ENCODE measurements at places on chromosomes 12 and 14.
A peak's percentile ranks its signal among the peaks of the same experiment; 100 is the strongest.

- no peak for DNase-seq
These were observed 12.5 kb downstream of the PCNX1 start for GRCh38 chr14:70919774-70920173.

DNA sequence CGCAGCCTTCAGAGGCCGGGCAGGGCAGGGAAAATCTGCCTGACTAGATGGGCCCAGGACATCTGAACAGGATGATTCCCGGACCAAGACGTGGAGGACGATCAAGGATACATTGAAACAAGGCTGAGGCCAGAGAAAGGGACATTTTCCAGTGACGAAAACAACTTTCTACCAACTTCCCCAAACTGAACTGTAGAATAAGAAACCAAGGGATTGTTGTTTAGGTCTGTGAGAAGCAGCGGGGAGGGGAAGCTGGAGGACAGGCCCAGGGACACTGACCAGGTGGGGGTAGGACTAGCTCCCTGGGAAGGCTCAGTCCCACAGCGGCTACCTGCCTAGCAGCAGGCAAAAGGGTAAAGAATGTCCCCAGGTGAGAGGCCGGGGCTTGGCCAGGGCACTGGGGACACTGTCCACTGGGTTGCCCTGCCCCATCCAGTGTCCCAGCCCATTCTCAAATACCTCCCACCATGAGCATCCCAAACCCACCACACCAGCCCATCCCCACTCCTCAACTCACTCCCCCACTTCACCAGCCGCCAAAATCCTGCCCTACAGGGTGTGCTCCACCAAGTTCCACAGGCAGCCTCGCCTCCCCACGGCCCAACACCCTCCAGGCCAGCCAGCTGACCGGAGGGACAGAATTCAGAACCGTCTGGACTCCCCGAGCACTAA is 995 bp downstream of the TNFRSF1A start:
- DNase-seq: no peak

DNA sequence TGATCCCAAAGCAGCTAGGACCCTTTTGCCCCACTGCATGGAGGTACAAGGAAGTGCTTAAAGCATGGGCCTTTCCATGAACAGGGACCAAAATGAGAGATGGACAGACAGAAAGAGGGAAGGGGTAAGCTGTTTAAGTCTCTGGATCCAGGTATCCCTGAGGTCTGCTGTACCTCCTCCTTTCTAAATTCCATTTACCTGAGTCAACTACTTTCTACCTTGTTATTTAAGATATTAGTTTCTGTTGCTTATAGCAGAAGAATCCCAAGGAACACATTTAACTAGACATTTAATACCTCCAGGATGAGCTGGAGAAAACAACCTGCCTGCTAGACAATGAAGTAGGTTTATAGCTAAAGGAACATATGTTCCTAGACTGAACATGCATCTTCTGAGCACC is 157.6 kb upstream of the TMCC3 start:
- no peak for DNase-seq

DNA sequence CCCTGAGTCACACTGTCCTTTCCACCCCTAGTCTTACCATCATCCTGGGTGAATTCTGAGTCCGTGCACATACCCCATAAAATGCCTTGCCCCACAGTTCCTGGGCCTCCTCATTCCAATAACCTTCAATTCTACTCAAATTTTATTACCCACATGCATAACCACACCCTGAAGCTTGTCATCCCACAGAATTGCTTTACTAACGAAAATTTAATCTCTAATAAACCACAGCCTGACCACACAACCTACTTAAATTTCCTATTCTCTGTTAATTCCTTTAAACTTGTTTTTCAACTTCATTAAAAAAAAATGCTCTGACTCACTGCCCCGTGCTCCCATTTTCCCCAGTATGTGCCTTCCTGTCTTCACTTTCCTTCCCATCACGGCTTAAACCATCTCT is 205.9 kb downstream of the PHLDA1 start:
- DNase-seq: no peak

DNA sequence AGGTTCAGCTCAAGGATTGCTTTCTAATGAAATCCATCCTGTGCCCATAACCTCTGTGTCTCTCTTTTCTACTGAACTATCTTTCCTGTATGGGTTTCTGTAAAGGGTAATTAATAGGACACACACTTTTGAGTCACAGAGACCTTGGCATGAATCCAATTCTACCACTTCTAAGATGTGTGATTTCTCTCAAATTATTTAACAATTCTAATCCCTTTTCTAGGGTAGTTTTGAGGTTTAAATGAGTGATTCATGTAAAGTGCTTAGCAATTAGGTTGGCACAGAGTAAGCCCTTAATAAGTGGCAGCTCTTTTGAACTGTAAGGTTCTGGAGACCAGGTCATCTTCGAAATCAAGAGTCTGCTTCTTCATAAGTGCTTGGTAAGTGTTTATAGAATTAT is 202.7 kb downstream of the RASSF9 start:
- DNase-seq: no peak

- no peak for DNase-seq
These were observed 68.6 kb downstream of the NUAK1 start for GRCh38 chr12:106070147-106070546.

DNA sequence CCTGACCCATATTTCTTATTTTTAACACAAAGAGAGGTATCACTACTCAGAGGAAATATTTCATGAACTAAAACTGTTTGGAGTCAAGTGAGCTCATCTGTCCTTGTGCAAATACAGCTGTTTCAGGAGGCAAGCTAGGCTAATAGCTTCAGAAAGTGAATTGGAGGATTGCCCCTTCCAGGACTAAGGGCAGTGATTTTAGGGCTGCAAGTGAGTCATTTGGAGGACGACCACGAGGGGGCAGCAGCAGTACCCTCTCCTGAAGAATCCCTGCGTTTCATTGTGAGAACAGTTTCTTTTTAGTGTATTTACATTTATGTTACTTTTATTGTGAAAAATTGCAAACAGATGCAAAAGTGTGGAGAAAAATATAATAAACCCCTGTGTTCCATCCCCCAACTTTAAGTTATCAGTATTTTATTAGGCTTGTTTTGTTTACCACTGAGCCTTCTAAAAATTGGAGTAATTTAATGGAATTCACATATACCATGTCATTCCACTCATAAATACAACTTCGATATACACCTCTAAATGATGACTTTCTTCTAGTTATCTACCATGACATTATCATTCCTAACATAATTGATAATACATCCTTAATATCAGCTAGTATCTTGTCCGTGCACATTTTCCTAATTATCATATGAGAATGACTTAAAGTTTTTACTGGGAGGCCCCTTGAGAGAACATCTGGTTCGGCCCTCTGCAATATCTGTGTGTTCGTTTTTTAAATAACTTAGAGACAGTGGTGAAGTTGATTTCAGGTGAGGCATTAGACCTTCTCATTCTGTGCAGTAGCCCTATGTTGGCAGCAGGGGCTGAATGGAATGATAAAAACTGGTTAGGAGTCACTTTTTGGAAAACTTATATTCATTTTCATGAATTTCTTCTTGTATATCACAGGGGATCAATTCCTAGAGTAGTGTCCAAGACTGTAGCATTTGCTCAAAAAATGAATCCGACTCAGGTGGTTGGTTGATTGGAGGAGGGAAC is 13.7 kb downstream of the FOXJ2 start:
- DNase-seq: peak; percentile 59

DNA sequence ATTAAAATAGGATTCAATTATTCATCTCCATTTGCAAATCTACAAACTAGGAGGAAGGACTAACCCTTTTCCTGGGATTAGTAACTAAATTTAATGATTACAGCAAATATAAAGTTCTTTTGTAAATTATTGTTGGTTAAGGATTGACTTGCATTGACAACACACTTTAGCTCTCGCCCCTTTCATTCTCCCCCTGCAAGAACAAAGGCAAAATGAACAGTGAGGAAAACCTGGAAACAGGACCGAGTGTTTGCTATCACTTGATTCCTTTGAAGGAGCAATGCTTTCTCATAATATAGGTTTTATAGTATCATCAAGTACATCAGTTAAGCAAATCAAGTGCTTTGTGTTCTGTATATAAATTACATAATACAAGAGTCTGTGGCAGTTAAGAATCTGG is 7.4 kb upstream of the COX16 start:
- no peak for DNase-seq

DNA sequence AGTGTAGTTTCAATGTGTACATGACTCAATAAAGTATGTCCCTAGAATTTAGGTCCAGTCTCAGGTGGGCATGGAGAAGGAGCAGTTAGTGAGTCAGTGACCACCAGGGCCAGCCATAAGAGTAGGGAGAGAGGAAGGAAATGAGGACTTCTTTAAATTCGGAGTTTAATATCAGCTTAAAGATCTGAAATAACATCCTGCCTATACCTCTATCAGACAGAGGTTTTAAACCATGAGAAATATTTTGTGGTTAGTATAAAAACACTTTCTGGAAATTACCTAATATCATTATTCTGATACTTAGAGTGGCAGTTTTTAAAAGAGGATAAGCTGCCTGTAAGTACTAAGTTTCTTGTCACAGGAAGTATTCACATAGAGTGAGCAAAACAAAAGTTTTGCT is 61.7 kb upstream of the ST8SIA1 start:
- DNase-seq: no peak

DNA sequence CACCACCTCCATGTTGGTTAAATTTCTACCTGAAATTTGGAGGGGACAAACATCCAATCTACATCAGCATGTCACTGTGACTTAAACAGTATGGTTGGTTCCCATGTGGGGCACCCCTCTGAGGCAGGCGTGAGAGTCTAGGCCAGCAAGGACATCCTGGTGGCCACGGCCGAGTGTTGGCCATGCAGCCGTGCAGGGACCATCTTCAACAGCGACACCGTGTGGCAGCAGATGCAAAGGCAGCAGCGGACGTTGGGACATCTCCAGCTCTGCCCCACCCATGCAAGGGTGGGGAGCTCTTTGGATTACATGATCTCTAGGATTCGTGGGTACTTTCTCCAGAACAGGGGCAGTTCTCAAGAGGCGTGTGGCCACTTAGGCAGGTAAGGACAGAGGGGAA is 49.8 kb downstream of the NOC4L start:
- no peak for DNase-seq

- no peak for DNase-seq
These were observed 21.3 kb downstream of the SUSD6 start for GRCh38 chr14:69632593-69633151.

DNA sequence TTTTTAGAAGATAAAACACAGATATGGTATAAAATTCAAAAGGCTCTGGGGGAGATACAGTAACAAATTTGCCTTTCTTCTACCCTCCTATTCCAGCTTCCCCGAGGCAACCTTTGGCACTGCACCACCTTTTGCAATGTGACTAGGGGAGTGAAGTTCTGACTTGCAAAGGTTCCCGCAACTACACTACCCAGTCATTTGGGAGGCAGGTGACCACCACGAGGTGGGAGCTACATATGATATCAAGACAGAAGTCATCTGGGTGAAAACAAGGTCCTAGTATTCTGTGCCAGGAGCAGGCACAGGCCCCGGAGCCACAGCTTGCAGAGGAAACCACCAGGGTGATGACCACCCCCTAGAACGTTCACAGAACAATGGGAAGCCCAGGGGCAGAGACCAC is 141.5 kb downstream of the TTC7B start:
- DNase-seq: no peak

DNA sequence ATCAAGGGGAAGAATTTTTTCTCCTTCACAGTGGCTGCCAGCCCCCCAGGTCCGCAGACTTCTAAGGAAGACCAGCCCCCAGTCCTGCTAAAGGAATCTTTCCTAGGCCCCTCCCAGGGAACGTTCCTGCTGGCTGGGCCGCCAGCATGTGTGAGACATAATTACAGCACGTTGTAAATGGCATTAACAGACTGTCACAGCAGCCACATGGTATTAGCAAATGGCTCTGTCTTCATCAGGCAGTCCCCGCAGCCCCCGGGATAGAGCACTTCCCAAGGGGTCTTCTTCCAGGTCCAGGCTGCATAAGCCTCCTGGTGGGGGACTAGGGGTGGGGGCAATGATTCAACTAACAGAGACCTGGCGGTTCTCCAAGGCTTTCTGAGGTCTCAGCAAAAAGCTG is 34.9 kb upstream of the FAM222A start:
- DNase-seq: no peak

DNA sequence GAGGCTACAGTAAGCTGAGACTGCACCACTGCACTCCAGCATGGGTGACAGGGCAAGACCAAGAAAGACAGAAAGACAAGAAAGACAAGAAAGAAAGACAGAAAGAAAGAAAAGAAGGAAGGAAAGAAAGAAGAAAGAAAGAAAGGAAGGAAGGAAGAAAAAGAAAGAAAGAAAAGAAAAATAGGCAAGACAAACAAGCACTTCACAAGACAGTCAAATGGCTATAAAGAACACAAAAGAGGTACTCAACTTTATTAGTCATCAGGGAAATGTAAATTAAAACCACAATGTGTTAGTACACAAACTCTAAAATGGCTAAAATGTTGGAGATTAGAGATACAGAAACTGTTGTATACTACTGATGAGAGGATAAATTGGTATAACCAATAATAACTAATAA is 6.6 kb downstream of the ATXN3 start:
- no peak for DNase-seq

DNA sequence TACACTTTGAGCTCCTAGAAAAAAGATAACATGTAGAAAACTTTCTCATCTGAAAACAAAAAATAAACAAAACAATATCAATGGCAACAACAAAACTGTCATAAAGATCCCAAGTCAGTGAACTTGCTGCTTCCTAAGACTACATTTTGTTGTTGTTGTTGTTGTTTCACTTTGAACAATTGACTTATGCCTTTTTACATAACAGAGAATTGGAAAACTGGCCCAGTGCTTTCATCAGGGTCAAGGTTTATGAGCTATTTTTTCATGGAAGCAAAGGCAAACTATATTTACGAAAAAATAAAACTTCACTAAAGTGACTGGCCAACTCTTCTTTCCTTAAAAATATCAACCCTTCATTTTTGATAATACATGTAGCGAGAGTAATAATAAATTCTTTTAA is 6.3 kb downstream of the DCN start:
- no peak for DNase-seq

- peak; percentile 87 for DNase-seq
These were observed 21.2 kb upstream of the ZNF740 start for GRCh38 chr12:53159195-53159839.

DNA sequence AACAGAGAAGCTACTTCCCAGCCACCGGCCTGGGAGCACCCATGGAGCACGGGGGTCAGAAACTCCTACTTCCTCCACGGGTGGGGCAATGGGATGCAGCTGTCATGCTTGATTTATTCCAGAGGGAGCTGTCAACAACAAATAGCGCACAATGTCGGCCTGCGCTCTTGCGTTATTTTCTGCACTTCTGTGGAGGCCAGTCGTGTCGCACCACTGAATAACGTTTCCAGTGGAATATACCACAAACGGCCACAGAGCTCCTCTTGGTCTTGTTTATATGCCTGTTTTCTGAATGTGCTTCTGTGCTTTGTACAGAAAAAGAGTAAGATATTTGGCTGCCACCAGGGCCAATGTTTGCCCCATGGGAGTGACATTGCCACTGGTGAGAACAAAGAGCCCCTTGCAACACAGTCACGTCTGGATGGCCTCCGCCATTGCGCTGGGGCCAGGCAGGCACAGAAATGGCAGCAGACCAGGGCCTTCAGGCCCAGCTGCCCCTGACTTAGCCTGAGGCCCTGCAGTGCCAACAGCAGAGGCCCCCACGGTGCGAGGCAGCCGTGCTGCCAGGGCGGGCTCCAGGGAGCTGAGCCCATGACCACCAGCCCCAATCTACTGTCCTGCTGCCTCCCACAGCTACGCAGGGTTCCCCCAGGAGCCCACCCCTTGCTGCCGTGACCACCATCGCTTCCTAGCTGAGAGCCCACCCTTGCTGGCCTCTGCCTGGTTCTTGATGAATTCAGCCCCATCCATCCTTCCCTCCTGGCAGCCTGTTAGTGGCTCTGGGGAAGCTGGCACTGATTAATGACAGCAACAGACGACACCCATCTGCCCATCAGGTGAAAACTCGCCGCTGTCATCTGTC is 28.9 kb upstream of the TMEM179 start:
- DNase-seq: no peak

Data from stimulated activated CD4-positive, alpha-beta T cell treated with anti-CD3 and anti-CD28 coated beads, TNF-alpha, amount 100 ng/mL, for 48 hours (primary cell).